ENCODE measurements at places on chromosomes 4 and X. TPM values are rescaled to one million over a fixed set of nuclear protein-coding genes. Genes with fewer than 3 reads are reported as not detected.

ANTXR2 gene
- 1.5 TPM for total RNA-seq

SFRP2 gene
- total RNA-seq = not detected

DNA sequence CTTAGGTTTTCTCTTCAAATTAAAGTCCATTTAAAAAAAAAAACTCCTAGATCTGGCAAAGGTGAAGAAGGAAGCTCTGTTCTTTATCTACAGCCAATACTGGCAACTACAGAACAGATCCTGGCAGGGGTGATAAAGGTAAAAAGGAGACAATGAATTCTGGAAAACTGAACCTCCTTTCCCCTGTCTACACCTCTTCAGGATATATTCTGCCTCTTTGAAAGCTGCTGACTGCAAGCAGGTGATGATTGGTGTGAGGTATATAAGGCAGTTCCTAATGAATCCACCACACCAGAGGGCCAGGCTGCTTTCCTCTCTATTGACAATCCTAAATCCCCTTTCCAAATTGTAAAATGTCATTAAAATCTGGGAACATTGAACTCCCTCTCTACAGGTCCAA is 370.1 kb downstream of the PPP3CA start:
- DNase-seq = no peak

TMPRSS11E gene
- not detected for total RNA-seq

- no peak for DNase-seq
Measured at GRCh38 chr4:2734612-2735011, 21.5 kb downstream of the TNIP2 start.

DNA sequence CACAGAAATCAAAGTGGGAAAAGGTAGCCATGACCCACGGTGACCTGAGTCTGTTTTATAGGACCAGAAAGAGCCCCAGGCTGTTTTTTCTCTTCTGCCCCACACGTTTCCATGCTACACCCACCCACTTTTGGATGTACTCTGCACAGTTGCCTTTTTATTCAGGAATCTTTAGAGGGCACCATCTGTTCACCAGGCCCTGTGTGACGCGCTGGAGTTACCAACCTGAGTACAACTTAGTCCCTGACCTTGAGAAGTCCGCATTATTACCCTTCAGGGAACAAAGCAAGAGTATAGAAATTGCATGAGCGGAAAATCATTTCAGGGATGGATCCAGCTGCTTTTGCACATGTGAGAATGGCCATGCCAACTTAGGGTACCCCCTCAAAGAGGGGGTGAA is 207.8 kb upstream of the GATB start:
- DNase-seq = no peak

GRCh38 chr4:145956288-145956890 is 17.8 kb upstream of the ZNF827 start:
- DNase-seq = no peak

DNA sequence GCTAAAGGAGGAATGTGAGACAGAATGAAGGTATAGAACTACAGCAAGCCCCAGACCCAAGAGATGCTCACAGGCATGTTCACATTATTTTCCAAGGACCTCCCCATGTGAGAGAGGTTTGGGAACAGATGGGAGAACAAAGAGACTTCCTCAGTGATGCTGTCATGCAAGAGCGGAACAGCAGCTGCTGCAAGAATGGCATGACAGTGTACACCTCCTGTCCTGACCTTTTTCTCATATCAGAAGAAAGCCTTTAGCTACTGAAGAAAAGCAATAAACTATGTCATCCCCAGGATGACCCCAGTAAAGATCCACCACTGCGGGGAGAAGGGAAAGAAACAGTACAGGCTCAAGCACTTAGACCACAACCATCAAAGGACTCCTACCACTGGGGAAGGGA is 7.2 kb downstream of the PRDM5 start:
- no peak for DNase-seq

GRCh38 chr4:118322831-118323502 is 29.8 kb downstream of the PRSS12 start:
- DNase-seq = no peak

L1CAM gene
- 0.29 TPM for total RNA-seq

CCDC120 gene
- total RNA-seq = 4.3 TPM

POU3F4 gene
- not detected for total RNA-seq

FGA gene
- total RNA-seq = not detected

DNA sequence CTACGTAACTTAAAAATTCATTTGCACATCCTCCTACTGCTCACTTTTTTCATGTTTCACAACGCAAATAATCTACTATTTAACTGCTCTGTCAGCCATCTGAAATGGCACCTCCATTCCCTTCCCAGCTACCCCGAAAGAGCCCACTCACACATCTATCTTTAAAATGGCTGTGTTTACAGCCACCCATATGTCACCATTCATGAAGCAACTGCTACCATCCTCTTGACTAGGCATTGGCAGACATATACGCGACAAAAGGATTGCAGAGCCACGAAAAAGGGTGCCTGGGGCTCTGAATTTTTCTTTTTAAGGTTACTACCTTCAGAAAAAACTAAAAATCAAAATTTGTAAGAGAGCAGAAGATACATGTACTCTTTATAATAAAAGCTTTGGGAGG is 11.5 kb downstream of the SH3RF1 start:
- no peak for DNase-seq

DNA sequence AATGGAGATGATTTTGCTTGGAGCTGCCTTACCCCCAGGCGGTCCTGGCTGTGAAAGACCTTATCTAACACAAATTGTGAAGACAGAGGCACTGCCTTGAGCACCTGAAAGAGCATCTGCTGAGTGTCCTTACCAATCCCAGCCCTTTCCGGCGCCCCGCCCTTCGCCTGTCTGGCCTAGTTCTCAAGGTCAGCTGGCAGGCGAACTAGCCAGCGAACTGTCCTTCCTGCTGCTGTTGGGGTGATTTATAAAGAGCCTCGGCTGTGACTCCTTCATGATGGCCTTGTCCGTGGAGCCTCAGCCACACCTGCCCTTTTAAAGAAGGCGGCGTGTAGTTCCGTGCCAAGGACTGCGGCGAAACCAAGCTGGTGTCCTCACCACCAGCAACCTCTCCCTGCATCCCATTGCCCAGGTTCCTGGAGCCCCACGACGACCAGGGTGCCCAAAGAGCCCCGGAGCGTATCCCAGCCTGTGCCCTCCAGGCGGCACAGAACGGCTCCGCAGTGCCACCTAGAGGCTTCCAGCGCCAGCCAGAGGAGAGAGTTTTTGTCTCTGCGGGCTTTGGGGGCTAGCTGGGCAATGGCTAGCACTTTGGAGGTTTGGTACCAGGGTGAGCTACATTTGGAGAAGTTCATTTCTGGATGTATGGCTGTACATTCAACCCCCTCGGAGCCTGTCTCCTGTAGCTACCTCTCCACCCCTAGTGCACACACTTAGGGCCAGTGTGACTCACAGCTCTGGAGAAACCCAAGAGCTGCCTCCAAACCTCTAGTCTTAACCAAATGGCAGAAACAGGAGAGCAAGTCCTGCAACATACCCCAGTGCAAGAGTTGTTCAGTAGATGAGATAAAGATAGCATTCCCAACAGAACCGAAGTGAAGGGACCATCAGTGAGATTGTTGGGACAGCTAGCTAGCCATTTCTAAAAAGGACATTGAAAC is 36.8 kb upstream of the VMA21 start:
- peak; percentile 36 for DNase-seq

DNA sequence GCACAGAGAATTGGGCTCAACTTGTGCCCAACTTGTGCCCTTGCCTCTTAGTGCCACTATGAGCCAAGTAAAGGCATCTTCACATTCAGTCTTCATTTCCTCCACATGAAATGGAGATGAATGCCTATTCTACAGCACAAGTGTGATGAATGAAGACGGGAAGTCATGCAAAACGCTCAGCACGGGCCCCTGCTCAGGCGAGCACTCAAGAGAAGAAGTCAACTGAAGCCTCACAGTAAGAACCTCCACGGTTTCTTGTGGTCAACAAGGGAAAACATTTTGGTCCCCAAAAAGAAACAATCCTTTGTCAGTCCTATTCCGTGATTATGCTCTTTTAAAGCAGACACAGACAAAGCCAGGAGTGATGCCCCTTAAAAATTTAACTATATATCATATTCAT is 87.0 kb downstream of the IRF2 start:
- no peak for DNase-seq

DNA sequence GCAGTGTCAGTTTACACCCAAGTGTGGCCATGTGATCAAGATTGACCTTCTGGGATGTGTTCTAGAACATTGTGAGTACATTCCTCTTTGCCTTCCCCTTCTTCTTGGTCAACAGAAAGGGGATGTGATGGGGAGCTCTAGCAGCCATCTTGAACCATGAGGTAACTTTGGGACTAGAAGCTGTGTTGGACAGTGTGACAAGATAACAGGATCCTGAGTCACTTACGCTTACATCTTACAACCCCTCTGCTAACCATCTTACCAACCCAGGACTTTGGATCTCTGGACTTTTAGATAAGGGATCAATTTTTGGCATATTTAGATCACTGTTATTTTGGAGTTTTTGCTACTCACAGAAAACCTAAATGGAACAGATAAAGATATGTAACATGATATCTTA is 625.6 kb downstream of the BCOR start:
- no peak for DNase-seq

DNA sequence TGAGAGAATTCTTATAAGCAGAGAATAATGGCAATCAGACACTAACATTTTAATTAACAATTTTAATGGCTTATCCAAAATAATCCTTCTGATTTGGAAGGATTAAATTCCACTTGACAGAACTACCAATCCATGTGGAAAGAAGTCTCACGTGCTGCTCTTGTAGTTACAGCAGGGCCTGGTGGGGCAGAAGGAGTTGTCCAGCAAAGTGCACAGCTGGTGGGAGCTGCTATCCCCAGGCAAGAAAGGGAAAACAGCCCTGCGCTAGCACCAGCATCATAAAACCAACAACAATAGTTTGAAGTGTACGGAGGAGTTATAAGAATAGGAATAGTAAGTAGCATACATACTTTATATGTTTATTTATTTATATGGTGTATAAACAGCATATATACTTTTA is 127.4 kb upstream of the TRIM2 start:
- no peak for DNase-seq

NCAPG gene
- 69.0 TPM for total RNA-seq

Data from activated naive CD8-positive, alpha-beta T cell treated with anti-CD3 and anti-CD28 coated beads for 36 hours (primary cell).